ENCODE measurements at places on chromosomes 16 and 17. TPM values are rescaled to one million over a fixed set of nuclear protein-coding genes. Genes with fewer than 3 reads are reported as not detected.

GRCh38 chr17:39110435-39111136 is 40.9 kb downstream of the PLXDC1 start:
- no peak overlapping the region for H3K4me3 ChIP-seq
- H3K4me1 ChIP-seq: peaks cover 8% of the 10 kb centered on the region
- H3K36me3 ChIP-seq: no peaks in the 10 kb centered on the region
- no peak for DNase-seq

GRCh38 chr17:51372345-51373004 is 112.1 kb downstream of the UTP18 start:
- no peak overlapping the region for H3K4me3 ChIP-seq
- no peak overlapping the region for H3K27ac ChIP-seq
- H3K27me3 ChIP-seq: no peaks in the 10 kb centered on the region
- no peaks in the 10 kb centered on the region for H3K36me3 ChIP-seq
- no peak for DNase-seq

Gene C17orf75
- 22.4 TPM for polyA plus RNA-seq

Gene TLCD2
- polyA plus RNA-seq: 2.8 TPM

Gene MT1X
- polyA plus RNA-seq: 112 TPM

Gene KRT28
- polyA plus RNA-seq: not detected

GRCh38 chr17:7503521-7503920 is 19.4 kb downstream of the POLR2A start:
- no peak overlapping the region for H3K4me3 ChIP-seq
- H3K27me3 ChIP-seq: no peaks in the 10 kb centered on the region
- H3K27ac ChIP-seq: no peak overlapping the region
- H3K4me1 ChIP-seq: no peaks in the 10 kb centered on the region
- DNase-seq: no peak
- peaks cover 87% of the 10 kb centered on the region for H3K36me3 ChIP-seq

DNA sequence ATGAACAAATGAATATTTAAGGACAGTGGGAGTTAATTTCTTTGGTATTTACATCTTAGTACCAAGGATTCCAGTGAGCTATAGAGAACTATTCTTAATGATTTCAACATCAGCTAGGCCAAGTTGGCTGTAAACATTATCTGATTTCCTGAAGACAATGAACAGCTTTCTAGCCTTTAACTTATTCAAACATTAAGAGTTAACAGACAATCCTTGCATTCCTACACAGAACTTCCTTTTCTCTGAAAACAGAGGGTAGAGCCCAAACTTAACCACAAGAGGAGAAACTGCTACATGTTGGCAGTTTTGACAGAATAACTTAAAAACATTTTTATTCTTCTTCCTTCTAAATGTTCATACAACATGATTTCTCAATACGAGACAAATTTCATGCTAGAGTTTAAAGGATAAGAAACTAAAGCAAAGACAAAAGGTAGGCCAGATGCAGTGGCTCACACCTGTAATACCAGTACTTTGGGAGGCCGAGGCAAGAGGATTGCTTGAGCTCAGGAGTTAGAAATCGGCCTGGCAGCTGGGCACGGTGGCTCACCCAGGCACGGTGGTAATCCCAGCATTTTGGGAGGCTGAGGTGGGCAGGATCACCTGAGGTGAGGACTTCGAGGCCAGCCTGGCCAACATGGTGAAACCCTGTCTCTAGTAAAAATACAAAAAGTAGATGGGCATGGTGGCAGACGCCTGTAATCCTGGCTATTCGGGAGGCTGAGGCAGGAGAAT is 4.4 kb downstream of the CRLF3 start:
- no peak overlapping the region for H3K4me3 ChIP-seq
- no peaks in the 10 kb centered on the region for H3K36me3 ChIP-seq
- H3K27me3 ChIP-seq: no peaks in the 10 kb centered on the region
- no peak overlapping the region for H3K27ac ChIP-seq
- DNase-seq: peak; percentile 19
- peaks cover 1% of the 10 kb centered on the region for H3K4me1 ChIP-seq

GRCh38 chr16:10339777-10340732 is 45.8 kb upstream of the ATF7IP2 start:
- no peaks in the 10 kb centered on the region for H3K4me1 ChIP-seq
- no peaks in the 10 kb centered on the region for H3K36me3 ChIP-seq
- H3K4me3 ChIP-seq: no peak overlapping the region
- no peak overlapping the region for H3K27ac ChIP-seq

GRCh38 chr16:85963753-85964285 is 64.9 kb downstream of the IRF8 start:
- peak; percentile 65 for DNase-seq
- no peaks in the 10 kb centered on the region for H3K27me3 ChIP-seq
- H3K4me1 ChIP-seq: peaks cover 3% of the 10 kb centered on the region
- H3K4me3 ChIP-seq: no peak overlapping the region
- peak overlapping the region; percentile 16 for H3K27ac ChIP-seq
- no peaks in the 10 kb centered on the region for H3K36me3 ChIP-seq

DNA sequence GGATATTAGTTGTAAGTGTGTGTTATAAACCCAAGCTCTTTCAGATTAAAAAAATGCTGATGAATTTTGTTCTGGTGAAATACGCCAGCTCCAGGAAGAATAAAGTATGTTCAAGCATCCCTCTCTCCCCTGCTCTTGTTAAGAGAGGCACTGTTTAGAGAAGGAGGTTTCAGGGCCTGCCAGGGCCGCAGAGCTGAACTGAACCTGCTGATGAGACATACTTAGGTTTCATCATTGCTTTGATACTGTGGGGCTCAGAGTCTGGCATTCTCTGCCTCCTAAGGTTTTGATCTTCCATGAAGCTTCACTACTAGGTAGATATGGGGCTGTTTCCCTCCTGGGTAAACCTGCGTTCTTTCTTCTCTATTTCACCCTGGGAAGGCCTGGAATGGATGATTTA is 175.3 kb upstream of the FAM20A start:
- H3K36me3 ChIP-seq: no peaks in the 10 kb centered on the region
- no peak for DNase-seq
- no peak overlapping the region for H3K4me3 ChIP-seq
- peaks cover 4% of the 10 kb centered on the region for H3K4me1 ChIP-seq
- H3K27ac ChIP-seq: no peak overlapping the region

Gene OTOP2
- polyA plus RNA-seq: 1.6 TPM

DNA sequence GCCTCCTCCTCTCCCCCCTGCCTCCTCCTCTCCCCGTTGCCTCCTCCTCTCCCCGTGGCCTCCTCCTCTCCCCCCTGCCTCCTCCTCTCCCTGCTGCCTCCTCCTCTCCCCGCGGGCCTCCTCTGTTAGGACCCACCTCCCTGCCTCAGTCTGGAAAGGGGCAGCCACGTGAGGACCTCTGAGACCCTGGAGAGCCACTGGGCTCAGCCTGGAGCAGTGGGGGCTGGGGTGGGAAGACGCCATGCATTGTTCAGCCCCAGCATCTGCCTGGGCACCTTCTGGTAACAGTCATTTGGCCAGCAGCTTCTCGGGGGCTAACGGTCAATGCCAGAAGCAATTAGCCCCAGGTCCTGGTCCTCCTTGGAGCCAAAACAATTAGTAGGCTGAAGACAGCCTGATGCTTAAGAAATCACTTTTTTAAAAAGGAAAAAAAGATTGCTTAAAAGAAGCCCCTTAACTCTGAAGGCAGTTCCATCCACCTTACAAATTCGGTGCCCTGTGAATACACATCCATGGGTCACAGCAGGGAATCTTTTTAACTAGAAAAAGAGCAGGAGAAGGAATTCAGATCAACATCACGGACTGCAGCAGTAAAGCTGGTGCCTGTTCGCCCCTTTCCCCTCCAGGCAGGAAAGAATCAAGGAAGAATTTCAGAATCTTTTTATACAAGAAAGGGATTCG is 29.8 kb downstream of the NXN start:
- peaks cover 3% of the 10 kb centered on the region for H3K4me1 ChIP-seq
- no peak for DNase-seq
- peaks cover 3% of the 10 kb centered on the region for H3K27me3 ChIP-seq
- no peaks in the 10 kb centered on the region for H3K36me3 ChIP-seq

Gene CCL16
- polyA plus RNA-seq: 0.19 TPM

Gene HOXB9
- polyA plus RNA-seq: 0.03 TPM

Gene TPSB2
- polyA plus RNA-seq: 0.34 TPM

Gene C17orf67
- polyA plus RNA-seq: 1.0 TPM

GRCh38 chr17:29793501-29793900 is 136.5 kb downstream of the SSH2 start:
- no peak overlapping the region for H3K4me3 ChIP-seq
- no peak for DNase-seq
- no peaks in the 10 kb centered on the region for H3K4me1 ChIP-seq
- no peaks in the 10 kb centered on the region for H3K27me3 ChIP-seq
- H3K36me3 ChIP-seq: no peaks in the 10 kb centered on the region
- no peak overlapping the region for H3K27ac ChIP-seq

DNA sequence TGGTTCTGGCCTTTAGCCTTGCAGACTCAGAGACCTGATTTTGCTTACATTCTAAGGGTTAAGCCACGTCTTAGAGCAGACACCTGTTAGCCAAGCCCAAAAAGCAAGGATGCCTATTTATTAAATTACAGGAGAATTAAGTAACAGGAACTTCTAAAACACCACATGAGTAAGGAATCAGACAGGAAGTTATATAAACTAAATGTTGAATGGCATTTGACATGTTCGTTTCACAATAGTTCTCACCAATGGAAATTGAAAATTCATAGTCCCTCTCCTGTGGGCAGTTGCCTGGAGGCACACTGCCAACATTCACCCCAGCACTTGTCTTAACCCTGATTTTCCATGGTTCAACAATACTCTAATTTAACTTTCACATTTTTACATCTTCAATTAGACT is 9.0 kb downstream of the KRTAP9-7 start:
- peaks cover 11% of the 10 kb centered on the region for H3K27me3 ChIP-seq
- no peak overlapping the region for H3K4me3 ChIP-seq
- no peaks in the 10 kb centered on the region for H3K4me1 ChIP-seq
- no peaks in the 10 kb centered on the region for H3K36me3 ChIP-seq

DNA sequence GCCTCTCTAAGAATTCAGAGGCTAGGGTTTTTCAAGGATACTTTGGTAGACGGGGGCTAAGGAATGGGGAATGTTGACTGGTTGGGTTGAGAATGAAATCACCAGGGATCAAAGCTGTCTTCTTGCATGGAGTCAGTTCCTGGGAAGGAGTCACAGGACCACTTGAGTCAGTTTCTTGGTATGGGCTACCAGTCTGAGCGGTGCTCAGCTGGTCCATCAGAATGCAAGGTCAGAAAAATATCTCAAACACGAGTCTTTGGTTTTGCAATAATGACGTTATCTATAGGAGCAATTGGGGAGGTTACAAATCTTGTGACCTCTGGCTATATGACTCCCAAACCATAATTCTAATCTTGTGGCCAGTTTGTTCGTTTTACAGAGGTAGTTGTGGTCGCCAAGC is 18.4 kb downstream of the CHD9NB start:
- H3K4me3 ChIP-seq: no peak overlapping the region
- H3K27me3 ChIP-seq: no peaks in the 10 kb centered on the region
- H3K36me3 ChIP-seq: no peaks in the 10 kb centered on the region
- DNase-seq: no peak
- H3K27ac ChIP-seq: no peak overlapping the region
- H3K4me1 ChIP-seq: no peaks in the 10 kb centered on the region

Gene TSNAXIP1
- polyA plus RNA-seq: 1.5 TPM

Gene RNF222
- polyA plus RNA-seq: 0.13 TPM

DNA sequence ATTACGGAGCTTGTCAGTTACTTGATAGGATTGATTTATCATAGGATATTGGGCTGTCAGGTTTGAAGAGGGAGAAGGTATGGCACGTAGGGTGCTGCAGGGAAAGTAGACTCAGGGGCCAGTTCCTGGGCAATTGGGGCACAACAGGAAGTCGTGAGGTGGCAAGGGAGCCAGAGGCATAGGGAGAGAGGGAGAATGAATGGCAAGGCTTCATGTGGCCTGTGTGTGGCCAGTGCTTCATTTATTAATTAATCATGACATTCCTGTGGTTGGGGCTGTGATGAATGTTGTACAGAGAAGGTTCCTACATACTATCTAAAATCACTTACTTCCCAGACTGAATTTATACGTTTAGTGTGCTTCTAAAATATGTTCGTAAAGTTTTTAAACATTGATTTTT is 19.3 kb downstream of the MFSD11 start:
- H3K27me3 ChIP-seq: no peaks in the 10 kb centered on the region
- no peak for DNase-seq
- no peak overlapping the region for H3K27ac ChIP-seq
- H3K4me1 ChIP-seq: no peaks in the 10 kb centered on the region
- no peak overlapping the region for H3K4me3 ChIP-seq
- peaks cover 33% of the 10 kb centered on the region for H3K36me3 ChIP-seq

- peaks cover 81% of the 10 kb centered on the region for H3K4me1 ChIP-seq
- no peak for DNase-seq
- H3K27me3 ChIP-seq: no peaks in the 10 kb centered on the region
Measured at GRCh38 chr17:50945779-50946222, 79.6 kb upstream of the TOB1 start.

- H3K36me3 ChIP-seq: no peaks in the 10 kb centered on the region
- no peak overlapping the region for H3K4me3 ChIP-seq
- no peaks in the 10 kb centered on the region for H3K27me3 ChIP-seq
- H3K27ac ChIP-seq: no peak overlapping the region
- no peaks in the 10 kb centered on the region for H3K4me1 ChIP-seq
- DNase-seq: no peak
Measured at GRCh38 chr16:62583414-62583813, 547.2 kb upstream of the CDH8 start.

- DNase-seq: no peak
- H3K27ac ChIP-seq: no peak within 1 kb of the TSS
- H3K36me3 ChIP-seq: no peaks in the 10 kb centered on the region
Measured at GRCh38 chr16:1152651-1153259, at the start of gene CACNA1H. Gene CACNA1H (plus strand): TSS chr16:1153106. CDS start chr16:1153738, 632 bp downstream.
